NCI-H748 treated with DMSO at 0.1 percent for 48 hours (cell line): ENCODE measurements at places on chromosomes 1 and 21.

DNA sequence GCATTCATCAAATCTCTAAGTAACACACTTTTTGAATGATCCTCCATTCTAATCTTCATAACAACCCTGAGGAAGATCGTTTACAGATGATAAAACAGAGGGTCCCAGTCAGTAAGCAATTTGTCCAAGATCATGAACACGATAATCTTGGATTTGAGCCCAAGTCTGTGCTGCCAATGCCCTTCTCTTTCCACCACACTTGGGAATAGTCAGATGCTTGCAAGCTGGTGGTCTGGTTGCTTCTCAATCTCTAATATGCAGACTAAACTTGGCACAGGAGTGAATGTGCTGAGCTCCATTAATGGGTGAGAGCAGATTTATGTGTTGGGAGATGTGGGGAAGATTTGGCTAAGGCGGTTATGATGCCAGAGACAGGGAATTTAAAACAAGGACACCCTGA is 430.6 kb upstream of the DAB1 start:
- DNase-seq: no peak

DNA sequence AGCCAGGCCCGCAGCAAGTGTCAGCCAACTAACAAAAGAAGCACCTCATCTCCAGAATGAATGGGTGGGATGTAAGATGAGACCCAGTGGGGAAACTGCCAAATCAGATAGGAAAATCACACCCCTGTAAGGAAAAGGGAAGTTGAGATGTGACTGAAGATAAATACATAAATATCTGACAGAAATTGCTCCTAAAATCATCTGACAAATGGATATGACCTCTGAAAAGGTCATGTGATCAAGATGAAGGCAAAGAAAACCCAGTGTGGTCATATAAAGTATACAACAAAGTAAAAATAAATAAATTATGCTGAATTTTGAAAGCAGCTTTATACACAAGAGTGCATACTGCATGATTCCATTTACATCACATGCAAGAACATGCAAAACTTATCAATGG is 12.7 kb downstream of the SIPA1L2 start:
- no peak for DNase-seq

DNA sequence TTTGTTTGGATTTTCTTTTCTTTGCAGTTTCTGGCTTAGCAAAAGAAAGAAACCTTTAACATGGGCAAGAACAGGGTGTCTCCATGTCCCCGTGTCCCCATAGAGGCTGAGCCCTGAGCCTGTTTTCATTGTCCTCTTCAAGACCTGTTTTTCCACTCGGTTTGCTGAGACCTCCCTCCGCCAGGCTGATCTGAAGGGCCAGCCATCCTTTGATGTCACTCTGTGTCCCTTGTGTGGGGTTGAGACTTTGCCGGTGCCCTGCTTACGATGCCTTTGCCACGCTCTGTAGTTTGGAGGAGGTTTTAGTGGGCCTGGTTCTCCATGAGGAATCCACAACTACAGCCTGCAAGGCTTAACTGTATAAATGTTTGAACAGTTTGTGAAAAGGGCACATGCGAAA is 23.8 kb downstream of the IFNGR2 start:
- DNase-seq: no peak

DNA sequence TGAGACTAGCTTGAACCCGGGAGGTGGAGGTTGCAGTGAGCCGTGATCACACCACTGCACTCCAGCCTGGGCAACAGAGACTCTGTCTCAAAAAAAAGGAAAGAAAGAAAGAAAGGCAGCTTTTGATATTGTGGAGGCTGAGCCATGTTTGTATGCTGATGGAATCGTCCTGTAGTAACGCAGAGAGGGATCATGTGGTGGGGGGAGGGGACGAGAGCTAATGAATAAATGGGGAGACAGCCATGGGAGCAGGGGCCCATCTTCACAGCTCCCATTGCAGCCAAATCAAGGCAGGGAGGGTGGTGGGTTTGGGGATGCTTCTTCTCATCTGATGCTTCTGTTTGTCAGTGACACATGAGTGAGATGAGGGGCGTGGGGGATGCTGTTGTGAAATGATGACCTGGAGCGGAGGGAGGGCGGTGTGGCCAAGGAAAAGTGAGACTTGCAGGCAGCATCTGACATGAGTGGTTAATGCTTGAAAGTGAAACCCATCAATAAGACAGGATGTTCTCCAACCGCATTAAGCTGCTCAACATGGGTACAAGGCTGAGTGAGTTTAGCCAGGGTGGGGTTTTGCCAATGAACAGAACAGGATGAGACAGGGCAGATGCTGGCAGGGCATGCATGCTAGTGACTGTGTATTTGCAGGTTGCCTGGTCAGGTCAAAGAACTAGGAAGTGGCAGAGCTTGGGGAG is 16.7 kb downstream of the SPATA21 start:
- DNase-seq: no peak
